ENCODE measurements at places on chromosomes 1 and 21.

GRCh38 chr1:155218854-155219591 is 10.5 kb downstream of the MTX1 start:
- DNase-seq, result peak; percentile 17

DNA sequence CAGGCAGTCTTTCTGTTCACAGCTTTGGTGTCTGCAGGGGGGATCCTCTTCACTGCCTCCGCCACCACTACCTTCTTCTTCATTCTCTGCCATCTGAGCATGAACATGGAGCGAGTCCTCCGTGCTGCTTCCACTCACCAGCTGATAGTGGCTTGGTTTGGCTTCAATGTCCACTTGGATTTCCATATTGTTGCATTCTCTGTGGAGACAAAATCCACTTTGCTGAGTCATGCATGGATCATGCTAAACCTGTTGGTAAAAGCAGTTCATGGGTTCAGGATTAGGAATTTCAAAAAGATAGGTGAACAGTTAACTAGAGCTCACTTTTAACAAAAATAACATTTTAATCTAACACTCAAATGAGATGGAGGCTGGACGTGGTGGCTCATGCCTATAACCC is 27.5 kb downstream of the RNF19B start:
- no peak for DNase-seq

DNA sequence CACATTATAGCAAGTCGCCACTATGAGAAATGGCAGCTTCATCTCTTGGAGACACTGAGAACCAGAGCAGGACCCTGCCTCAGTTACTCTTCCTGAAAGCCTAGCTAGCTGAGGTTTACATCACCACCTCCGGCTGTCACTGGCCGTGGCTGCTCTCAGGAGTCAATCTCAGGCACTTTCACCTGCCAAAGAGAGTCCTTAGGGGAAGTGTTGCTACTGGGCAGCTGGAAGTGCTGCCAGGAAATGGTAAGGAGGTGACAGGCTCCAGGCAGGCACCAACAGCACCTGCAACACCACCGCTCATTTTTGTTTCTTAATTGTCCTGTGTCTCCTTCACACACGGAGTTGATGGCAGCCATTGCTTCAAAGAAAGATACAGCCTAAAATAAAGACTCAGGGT is 92.5 kb downstream of the DSCAM start:
- DNase-seq, result no peak

DNA sequence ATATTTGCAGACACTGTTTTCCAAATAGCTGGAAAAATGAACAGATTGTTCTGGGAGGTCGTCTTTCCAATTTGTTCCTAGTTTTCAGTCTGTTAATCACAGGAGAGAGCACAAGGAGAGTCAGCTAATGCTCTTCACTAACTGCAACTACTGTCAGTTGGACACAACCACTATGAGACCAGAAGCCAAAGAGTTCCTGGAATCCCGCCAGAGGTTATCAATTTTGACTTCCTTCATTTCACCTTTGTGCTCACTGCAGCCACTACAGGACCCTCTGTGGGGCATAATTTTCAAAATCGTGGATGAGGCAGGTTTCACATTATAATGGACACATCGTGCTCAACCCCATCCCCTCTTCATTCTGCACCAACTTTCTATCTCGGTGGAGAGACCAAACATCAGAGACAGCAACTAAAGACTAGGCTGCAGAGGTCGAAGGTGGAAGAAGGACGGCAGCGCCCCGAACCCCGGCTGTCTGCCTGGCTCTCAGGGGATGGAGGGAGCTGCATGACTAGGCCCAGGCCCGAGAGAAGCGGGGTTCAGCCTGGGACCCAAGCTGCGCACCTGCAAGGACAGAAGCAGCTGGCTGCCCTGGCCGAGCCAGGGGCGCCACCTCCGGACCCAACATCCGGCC is 602 bp downstream of the KIAA0319L start:
- no peak for DNase-seq

DNA sequence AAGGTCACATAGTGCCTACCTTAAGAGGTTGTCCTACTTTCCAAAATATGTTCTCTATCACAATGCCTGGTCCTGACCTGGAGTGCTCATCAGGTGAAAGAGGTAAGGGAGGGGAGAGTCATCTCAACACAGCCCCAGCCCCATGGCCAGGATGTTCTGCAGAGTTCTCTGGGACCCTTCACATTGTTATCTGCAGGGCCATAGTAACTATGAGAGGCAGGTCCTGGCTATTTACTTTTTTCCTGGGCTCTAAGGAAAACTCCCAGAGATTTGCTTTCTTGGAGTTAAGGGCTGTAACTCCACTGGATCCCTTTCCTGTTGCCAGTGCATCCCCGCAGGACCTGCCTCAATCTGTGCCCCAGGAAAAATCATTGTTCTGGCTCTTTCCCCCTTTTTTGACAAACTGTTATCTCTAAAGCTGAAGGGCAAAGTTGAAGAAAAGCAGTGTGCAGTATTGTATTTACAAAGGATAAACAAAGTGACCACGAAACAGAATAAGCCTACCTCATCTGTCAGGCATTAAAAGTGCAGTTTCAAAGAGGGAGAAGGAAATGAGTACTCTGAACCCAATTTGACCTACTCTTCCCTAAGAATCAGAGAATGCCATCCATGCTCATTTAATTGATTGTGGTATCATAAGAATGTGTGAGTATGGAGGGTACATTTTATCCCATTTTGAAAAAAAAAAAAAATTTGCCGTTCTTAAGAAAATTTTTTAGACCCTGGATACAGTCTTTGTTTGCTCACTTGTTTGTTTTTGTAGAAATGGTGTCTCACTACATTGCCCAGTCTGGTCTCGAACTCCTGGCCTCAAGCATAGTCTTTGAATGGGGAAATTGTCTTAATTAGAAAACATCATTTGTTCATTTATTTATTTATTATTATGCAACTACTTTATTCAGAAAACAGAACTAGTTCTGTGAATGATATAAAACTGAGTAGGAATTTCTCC is 149.6 kb downstream of the RHOU start:
- DNase-seq, result no peak

GRCh38 chr1:83692524-83693381 is 306.2 kb downstream of the TTLL7 start:
- DNase-seq, result no peak

DNA sequence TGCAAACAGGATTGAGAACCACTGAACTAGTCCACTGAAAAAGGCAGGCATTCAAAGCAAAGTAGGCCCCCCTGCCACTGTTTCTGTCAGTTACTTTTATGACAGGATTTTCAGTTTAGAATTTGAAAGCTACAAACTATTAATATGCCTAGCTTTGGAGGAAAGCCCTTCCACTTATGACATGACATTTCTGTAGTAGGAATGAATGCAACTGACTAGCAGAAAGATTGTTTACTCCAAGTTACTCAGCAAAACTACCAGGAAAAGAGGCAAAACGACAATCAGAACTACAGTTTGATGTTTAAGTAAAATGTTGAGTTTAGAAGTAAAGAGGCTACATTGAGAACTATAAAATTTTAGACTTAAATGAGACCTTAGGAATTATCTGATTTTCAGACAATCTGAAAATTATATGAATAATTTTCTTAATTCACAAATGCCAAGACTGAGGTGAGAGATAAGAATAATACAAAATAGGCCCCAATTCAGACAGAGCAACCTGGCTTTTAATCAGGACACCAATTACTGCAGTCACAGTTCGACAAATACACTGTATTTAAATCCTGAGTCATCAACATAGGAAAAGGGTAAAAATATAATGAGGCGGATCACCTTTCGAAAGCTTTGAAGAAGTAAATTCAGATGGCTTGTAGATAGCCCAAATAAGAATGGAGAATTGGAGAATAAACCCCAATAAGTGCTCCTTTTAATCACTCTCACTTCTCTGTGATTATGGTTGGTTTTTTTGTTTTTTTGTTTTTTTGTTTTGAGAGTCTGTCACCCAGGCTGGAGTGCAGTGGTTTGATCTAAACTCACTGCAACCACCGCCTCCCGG is 2.2 kb downstream of the PRKAB2 start:
- DNase-seq, result no peak

DNA sequence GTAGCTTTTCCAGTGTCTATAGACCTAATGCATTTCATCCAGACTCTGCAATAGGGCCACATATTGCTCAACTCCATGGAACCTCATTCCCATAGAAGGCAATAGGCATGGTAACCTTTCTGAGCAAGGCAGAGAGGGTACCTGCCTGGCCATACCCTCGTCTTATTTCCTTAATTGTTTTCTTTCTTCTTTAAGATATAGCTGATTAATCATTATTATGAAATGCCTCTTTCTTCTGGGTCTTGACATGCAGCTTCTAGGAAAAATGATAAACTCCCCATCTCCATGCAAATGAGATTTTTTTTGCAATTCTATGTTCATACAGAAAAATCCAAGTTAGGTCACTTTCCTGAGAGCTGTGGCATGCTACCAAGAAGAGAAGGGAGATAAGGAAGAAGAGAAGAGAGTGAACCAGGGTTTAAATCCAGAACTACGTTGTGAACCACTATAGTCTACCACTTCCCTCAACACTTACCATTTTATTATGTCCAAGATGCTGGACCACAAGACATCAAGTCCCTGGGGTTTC is 33.0 kb upstream of the IL20 start:
- no peak for DNase-seq

GRCh38 chr1:64669098-64669675 is 75.7 kb upstream of the RAVER2 start:
- no peak for DNase-seq

DNA sequence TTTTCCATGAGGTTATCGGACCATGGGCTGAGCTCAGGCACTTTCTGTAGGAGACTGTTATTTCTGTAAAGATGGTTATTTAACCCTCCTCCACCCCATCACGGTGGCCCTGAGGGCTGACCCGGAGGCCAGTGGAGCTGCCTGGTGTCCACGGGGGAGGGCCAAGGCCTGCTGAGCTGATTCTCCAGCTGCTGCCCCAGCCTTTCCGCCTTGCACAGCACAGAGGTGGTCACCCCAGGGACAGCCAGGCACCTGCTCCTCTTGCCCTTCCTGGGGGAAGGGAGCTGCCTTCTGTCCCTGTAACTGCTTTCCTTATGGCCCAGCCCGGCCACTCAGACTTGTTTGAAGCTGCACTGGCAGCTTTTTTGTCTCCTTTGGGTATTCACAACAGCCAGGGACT is 2.6 kb upstream of the CCDC28B start:
- no peak for DNase-seq

- DNase-seq, result no peak
These were observed 293.7 kb downstream of the PCP4 start for GRCh38 chr21:40160911-40161310.

- DNase-seq, result no peak
These were observed 179.1 kb downstream of the FOXD2 start for GRCh38 chr1:47616906-47617305.

DNA sequence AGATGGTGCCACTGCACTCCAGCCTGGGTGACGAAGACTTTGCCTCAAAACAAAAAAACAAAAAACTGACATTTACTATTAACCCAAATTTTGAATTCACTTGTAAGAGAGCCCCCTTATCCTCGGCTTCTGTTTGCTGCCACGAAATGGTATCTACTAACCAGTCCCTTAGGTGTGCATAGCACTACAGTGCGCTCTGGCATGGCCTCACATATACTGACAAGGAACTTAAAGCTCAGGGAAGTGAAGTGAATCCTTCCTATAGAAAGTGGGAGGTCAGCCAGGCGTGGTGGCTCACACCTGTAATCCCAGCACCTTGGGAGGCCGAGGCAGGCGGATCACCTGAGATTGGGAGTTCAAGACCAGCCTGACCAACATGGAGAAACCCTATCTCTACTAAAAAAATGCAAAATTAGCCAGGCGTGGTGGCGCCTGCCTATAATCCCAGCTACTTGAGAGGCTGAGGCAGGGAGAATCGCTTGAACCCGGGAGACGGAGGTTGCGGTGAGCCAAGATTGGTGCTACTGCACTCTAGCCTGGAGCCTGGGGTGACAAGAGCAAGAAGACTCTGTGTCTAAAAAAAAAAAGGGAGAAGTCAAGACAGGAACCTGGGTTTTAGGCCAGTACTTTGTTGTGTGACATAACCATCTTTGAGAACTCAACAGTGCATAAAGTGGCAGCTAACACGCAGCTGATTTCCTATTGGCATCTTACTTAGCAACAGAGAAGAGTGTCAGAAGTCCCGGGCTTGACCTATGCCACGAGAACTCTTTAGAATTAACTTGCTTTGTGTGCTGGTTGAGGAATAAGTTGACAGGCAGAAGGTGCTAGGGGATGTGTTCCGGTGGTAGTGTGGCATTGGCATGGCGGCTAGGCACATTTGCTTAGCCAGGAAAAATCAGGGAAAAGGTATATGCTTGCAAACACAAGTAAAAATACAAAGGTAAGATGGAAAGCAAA is 16.8 kb downstream of the ERRFI1 start:
- DNase-seq, result no peak

DNA sequence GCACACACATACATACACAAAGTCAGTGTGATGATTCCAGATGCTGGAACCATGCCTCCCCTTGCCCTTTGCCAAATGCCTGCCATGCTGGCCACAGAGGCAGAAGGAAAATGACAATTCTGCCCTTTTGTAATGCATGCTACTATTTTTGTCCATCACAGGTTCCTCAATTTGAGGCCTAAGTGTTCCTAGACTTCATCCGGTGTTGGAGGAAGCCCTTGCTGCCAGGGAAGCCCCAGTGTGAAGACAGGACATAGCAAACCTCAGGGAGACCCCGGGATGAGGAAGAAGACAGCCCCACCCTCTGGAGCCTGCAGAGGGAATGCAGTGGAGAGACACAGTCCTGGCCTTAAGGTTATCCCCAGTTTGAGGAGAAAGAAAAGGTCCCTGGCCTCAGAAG is 14.4 kb downstream of the PRR9 start:
- no peak for DNase-seq

- no peak for DNase-seq
These were observed 46.7 kb upstream of the PLPPR4 start for GRCh38 chr1:99217599-99217998.

- DNase-seq, result no peak
These were observed 45.7 kb downstream of the RNF11 start for GRCh38 chr1:51281807-51282206.
